ENCODE measurements at places on chromosomes 1 and 21.

DNA sequence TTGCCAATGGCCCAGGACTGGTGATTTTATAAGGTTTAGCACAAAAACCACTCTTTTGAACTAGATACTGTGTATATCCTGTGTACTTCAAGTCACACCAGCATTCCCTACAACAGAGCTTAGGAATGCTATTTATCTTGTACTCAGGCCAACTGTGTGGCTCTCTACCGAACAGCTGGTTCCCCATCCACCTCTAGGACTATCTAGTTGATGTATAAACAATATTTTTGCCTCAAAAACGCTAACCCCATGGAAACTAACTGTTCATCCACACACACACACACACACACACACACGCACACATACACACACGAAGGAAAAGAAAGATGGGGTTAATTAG, 28.7 kb upstream of the SLC45A3 start:
- DNase-seq = no peak

DNA sequence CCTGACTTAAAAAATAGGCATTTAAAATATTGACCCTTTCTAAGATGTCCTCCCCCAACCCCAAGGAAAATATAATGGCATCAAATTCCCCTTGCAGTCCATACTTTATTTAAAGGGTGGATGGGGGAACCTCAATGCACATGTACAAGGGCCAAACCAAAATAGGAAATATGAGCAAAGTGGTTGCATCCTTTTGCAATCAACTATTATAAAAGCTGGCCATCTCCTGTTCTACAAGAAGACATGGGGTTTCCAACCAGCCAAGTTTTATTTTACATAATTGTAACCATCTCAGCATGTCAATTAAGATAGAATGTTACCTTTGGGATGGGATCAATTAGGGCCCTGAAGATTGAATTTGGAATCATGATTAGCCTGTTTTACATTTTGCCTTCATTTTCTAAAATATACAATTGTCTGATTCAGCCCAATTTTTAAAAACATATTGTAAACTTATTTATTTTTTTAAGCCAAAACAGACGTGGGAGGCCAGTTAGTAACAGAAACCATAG, 146.7 kb upstream of the NFIA start:
- no peak for DNase-seq

DNA sequence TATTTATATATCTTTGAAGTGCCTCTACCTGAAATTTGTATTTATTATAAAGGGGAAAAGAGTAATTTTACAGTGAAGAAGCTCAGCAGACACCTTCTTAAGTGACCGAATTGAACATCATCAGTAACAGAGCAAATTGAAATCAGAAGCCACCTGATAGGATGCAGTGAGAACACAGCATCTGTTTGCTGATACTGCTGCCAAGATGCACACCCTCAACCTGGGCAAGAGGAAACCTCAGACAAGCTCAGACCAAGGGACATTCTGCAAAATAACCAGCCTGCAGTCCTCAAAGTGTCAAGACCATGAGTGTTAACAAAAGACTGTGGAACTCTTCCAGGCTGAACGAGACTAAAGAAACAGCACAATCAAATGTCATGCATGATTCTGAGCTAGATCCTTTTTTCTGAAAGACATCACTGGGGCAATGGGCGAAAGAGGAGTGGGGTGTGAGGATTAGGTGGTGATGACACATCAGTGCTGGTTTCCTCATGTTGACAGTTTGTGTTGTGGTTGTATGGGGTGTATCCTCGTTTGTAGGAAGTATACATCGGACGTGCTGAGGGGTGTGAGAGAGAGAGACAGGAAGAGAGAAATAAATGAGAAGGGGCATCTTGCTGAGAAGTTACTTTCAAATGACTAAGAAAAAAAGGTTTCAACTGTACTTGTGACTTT, 103.7 kb downstream of the ABCA4 start:
- no peak for DNase-seq

DNA sequence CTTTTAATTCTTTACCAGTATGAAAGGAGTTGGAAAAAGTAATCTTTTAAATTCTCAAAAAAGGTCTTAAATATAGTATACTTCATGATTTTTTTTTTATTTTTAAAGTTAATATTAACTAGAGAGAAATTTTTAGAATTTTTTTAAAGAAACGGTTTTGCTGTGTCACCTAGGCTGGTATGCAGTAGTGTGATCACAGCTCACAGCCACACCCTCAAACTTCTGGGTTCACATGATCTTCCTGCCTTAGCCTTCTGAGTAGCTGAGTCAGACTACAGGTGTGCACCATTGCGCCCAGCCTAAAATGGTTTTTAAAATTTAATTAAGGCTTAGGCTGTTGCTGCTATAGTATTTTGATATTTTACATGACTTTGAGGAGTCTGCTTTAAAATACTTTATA, 52.4 kb downstream of the TLCD4 start:
- DNase-seq = no peak

DNA sequence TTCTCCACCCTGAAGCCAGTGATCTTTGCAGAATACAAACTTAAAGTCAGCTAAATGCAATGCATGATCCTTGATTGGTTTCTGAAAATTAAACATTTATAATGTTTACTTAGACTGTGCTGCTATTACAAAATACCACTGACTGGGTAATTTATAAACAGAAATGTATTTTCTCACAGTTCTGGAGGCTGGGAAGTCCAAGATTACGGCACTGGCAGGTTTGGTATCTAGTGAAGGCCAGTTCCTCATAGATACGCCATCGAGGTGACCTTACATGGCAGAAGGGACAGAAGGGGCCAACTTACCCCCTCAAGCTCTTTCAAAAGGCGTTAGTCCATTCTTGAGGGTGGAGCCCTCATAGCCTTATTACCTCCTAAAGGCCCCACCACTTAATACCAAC, 2.8 kb upstream of the BOLA1 start:
- DNase-seq = no peak

GRCh38 chr1:177122461-177123251, 41.9 kb downstream of the ASTN1 start:
- DNase-seq = no peak

GRCh38 chr1:167145965-167146364, 52.1 kb downstream of the STYXL2 start:
- peak; percentile 10 for DNase-seq

- DNase-seq = no peak
Observed at GRCh38 chr1:51551848-51552296, 32.8 kb upstream of the EPS15 start.

DNA sequence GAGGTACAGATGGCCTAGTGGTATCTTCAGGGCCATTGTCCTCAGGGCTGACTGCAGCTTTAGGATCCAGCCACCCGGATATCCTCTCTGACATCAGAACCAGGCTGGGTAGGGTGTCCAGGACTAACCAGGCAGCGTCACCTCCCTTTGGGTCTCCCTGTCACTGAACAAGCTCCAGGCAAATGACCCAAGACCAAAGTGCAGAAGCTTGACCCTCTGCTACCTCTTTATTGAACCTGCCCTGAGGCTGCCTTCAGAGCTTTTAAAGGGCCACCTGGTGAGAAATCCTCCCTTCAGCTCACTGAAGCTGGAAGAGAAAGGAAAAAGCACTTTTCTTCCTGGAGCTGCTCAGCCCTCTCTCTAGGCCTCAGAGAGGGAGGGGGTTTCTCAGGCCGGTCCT, 79.1 kb upstream of the VAMP3 start:
- DNase-seq = no peak

- DNase-seq = no peak
Observed at GRCh38 chr1:56973923-56974742, 8.3 kb upstream of the C8B start.

GRCh38 chr21:17118638-17119384, 394.0 kb upstream of the CXADR start:
- no peak for DNase-seq

- no peak for DNase-seq
Observed at GRCh38 chr1:4019147-4019521, 119.1 kb upstream of the C1orf174 start.

DNA sequence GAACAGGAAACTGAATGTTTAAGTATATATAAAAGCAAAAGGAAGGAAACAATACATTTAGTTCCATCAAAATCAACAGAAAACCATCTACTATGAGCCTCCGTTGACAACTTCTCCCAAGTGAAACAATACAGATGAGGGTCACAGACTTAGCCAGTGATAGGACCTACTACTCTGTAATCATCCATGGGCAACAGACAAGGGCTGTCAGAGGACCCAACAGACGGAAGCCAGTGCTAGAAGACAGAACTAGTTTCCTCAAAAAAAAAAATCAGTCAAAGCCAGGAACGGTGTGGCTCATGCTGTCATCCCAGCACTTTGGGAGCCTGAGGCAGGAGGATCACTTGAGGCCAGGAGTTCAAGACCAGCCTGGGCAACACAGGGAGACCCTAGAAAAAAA, 20.6 kb downstream of the RERE start:
- no peak for DNase-seq

GRCh38 chr1:231037585-231038517, 2.2 kb downstream of the FAM89A start:
- no peak for DNase-seq

GRCh38 chr1:99965646-99966375, 4.0 kb upstream of the SLC35A3 start:
- no peak for DNase-seq

GRCh38 chr1:69651656-69652055, 83.9 kb downstream of the LRRC7 start:
- no peak for DNase-seq

GRCh38 chr1:150798525-150798924, 9.5 kb downstream of the CTSK start:
- DNase-seq = no peak

DNA sequence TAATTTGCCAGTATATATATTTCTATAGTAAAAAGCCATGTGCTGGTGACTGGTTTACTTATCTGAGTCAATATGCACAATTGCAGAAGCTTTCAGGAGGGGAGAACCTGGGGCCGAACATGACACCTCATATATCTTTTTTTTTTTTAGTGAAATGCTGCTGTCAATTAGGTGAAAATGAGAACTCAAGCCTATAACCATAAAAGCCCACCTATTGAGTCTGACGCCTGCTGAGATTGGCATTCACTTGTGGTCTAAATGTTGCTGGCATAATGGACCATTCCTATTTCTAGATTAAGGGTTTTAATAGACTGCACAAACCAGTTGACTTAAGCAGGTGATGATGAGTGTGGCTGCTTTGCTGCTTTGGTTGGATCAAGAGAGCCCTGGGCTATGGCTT, 10.8 kb downstream of the NTMT2 start:
- no peak for DNase-seq

DNA sequence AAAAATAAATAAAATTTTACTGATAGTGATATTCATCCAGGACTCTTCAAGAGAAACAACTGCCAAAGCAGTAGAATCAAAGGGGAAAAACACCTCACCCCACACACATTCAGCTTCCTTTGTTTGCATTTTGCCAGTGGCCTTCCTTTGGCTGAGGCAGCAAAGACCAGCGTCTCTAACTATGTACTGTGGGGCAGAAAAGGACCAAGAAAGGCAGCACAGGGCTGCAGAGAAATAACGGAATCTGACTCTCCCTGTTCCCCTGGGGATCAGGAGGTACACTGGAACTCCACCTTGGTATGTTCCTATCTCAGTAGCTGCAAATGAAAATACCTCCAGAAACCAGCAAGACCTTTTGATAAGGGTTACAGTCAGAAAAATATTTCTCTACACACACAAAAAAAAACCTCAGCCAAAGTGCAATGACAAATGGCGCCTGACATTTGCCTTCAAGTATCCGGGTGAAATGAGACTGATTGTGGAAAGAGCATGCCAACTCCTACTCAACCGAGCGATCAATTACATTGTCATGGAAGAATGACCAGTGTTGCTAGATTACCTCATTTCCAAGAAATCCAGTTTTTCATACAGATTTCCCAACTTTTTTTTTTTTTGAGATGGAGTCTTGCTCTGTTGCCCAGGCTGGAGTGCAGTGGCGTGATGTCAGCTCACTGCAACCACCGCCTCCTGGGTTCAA, 50.9 kb downstream of the TARBP1 start:
- no peak for DNase-seq

DNA sequence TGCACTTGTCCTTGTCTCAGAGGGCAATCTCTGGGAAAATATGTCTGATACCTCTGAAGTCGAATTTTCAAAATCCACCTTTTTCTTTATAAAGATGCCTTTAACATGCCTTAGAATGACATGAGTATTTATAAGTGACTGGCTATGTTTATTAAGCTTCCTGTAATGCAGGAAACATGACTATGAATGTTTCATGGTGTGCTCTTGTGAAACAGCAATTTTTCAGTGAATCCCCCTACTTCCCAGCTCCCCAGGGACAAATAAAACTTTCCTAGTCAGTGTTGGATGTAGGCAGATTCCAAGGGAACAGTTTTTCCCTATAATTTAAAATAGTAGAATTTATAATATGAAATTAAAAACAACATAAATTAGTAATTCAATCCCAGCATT, 437.0 kb downstream of the LMO4 start:
- no peak for DNase-seq

All from RKO (cell line).